Stomach (tissue), 19 donors: ENCODE measurements at places on chromosomes 2 and 18. TPM values are rescaled to one million over a fixed set of nuclear protein-coding genes. Genes with fewer than 3 reads are reported as not detected.

TMEM182 gene
- total RNA-seq: not detected

GRCh38 chr18:58694221-58694620 lies 23.0 kb downstream of the MALT1 start:
- DNase-seq: no peak

DNA sequence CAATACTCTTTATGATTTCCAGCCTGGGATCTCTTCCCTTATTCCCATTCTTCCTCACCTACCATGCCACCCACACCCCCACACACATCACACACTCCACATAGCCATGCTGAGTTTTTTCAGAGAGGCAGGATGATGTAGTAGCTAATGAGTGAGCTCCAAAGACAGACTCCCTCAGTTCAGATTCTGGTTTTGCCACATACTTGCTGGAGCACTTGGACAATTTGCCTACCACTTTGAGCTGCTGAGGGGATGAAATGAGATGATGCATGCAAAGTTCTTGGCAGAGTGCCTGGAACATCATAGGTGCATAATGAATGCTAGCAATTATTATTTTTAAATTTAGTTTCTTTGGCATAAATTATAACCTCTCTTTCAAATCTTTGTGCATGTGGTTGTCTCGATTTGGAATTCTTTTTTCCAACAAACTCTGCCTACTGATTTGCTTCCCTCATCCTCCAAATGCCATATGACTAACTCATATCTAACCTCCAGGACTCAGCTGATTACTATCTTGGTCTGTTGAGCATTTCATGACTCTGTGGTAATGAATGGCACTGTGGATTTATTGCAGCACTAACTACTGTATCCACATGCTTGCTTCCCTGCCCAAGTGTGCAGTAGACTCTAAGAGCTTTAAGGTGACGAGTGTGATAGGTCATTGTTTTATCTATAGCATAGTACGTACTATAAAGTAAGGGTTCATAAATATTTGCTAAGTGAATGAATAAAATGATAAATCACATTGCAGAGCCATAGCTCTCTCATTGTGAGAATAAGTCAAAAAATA lies 99.1 kb downstream of the TACR1 start:
- no peak for DNase-seq

OSGEPL1 gene
- 9.0 TPM for total RNA-seq

GRCh38 chr18:3875961-3876360 lies 426.0 kb downstream of the TGIF1 start:
- DNase-seq: no peak

METTL21A gene
- 42.9 TPM for total RNA-seq

SNED1 gene
- 22.7 TPM for total RNA-seq

- DNase-seq: no peak
Measured at GRCh38 chr18:49364821-49365220, 95.6 kb downstream of the DYM start.

- DNase-seq: peak; percentile 87
Measured at GRCh38 chr2:149038442-149039212, at the start of gene LYPD6B. TSS of gene LYPD6B (plus strand) at chr2:149038699. CDS start at chr2:149130949, 92,250 bp downstream.

DNA sequence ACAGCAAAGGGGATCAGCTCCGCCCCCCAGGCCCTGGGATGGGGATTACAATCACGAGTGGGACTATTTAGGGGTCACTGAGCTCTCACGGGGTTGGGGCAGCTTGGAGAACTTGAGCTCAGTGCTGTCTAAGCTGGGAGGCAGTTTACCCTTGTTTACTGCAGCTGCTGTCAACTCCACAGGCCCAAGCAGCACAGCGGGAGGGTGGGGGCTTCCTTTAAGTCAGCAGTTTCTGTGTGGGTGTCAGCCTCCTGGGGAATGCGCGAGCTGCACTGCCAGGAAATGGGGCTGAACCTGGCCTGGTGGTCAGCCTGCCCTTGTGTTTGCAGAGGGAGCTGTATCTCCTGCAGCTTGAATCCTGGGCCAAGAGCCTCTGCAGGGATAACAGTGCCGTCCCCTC lies 29.8 kb downstream of the TOGARAM2 start:
- peak; percentile 84 for DNase-seq

DNA sequence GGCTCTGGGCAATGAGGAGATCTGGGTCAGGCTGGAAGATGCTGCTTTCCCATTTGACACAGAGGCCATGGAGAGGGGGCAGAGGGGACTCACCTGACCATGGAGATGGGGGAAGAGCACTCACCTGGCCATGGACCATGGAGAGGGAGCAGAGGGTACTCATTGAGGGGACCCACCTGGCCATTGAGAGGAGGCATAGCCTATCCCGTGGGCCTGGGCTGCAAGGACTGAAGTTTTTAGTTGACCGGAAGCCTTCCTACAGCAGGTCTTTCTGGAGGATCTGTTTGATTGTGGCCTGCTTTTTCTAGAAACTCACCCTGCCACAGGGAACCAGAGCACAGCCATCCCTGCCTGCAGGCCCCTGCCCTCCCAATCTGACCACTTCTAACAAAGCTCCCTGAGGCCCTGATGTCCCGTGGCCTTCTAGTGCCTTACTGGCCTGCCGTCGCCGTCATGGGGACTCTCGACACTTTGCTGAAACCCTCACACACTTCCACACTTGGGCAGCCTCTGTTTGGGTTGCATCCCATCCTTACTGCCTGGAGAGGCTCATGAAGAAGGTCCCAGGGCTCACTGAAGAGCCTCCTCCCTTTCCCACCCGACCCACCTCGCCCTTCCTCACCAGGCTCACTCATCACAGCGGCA lies 5.1 kb upstream of the PROM2 start:
- DNase-seq: peak; percentile 18

DNA sequence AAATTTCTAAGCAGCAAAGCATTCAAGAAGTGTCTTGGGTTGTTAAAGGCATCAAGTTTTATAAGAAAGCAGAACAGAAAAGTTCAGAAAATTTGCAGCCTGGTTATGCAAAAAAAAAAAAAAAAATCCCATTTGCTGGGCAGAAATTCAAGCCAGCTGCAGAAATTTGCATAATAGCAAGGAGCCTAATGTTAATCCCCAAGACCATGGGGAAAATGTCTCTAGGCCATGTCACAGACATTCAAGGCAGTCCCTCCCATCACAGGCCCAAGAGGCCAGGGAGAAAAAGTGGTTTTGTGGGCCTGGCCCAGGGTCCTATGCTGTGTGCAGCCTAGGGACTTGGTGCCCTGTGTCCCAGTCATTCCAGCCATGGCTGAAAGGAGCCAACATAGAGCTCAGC lies 269.0 kb upstream of the SLC39A10 start:
- DNase-seq: no peak

EGR4 gene
- total RNA-seq: not detected

DSEL gene
- total RNA-seq: 5.8 TPM

DNA sequence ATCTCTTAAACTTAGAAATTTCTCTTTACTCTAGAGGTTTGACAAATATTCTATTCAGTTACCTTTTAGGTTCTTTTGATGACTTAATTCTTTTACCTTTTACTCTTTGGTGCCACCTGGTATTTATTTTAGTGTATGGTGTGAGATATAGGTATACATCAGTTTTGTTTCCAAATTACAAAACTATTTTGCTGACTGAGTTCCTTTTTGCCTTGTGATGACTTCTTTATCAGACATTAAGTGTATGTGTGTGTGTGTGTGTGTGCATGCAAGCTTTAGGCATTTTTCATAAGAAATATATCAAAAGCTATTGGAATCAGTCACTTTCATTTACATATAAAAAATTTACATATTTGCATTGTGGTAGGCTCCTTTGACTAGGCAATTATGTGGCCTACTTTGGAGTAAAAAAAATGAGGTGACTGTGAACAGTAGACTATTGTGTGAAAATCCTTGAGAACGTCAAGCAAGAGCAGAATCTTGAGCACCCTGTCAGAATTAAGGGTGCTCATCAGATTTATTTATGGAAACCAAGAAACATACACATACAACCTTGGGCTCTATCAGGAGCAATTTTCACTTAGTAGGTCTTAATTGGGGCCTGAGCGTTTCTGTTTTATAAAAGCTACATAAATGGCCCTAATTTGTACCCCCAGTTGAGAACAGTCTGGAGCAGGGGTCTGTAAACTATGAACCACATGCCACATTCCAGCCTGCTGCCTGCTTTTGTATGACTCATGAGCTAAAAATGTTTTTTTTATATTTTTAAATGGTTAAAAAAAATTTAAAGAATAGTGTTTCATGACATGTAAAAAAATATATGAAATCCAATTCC lies 415.9 kb downstream of the SLC4A3 start:
- DNase-seq: no peak

RESP18 gene
- not detected for total RNA-seq

DNA sequence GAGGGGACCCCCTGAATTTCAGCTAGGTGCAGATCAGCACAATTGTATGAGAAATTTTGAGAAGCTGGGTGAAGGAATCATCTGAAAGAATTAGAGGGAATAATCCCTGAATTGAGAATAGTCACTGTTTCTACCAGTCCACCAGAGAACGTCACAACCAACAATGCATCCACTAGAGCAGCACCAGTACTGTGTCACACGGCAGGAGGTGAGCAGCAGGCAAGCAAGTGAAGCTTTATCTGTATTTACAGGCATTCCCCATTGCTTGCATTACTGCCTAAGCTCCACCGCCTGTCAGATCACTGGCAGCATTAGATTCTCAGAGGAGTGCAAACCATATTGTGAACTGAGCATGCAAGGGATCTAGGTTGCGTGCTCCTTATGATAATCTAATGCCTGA lies 40.7 kb downstream of the GDF7 start:
- DNase-seq: no peak

DNA sequence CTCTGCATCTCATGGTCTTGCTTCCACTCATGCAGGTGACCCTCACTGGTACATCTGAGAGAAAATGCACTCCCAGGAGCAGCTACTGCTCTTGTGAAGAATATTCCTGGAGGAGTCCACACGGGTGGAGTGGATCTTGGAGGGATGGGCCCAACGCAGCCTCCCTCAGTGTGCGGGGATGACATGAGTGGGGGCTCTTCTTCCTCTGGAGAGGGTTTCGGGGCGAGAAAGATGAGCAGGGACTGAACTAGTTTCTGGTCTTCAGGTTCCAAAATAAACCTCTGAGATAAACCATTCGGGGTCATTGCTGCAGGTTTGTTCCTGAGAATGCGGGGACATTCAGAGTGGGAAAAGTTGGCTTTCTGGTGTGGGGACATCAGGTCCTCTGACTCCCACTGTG lies 39.1 kb downstream of the COPS8 start:
- no peak for DNase-seq

- DNase-seq: no peak
Measured at GRCh38 chr2:188527141-188527540, 235.5 kb downstream of the GULP1 start.

GRCh38 chr2:26412091-26412673 lies 10.5 kb downstream of the DRC1 start:
- no peak for DNase-seq

- DNase-seq: no peak
Measured at GRCh38 chr18:44039216-44039615, 641.5 kb upstream of the SETBP1 start.

DNA sequence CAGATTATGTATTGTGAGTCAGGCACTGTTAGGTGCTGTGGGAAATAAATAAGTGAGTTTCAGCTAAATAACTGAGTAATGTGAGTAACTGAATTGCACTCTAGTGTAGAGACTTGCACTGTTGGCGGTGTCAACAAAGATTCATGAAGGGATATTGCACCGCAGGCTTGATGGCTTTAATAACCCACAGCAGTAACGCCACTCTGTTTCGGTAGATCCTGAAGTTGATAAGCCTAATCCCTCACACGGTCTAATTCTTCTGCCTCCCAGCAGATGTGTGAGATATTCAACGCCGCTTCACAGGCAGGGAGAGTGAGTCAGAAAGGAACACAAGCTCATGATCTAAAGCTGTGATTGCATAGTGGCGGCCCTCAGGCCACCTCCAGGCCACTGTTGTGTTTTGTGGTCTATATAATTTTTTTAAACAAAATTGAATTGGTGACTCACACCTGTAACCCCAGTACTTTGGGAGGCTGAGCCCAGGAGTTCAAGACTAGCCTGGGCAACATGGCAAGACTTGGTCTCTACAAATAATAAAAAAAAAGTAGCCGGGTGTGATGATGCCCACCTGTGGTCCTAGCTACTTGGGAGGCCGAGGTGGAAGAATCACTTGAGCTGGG lies 94.3 kb downstream of the LIPG start:
- DNase-seq: no peak
